ENCODE measurements at places on chromosomes 5 and 9. TPM values are rescaled to one million over a fixed set of nuclear protein-coding genes. Genes with fewer than 3 reads are reported as not detected.

Gene FUT7
- not detected for total RNA-seq

Gene ITK
- total RNA-seq, result not detected

Gene STPG3
- total RNA-seq, result 0.95 TPM

Gene GLE1
- total RNA-seq, result 22.4 TPM

Gene ANKDD1B
- not detected for total RNA-seq

Gene TICAM2
- 0.63 TPM for total RNA-seq

Gene SVEP1
- 2.8 TPM for total RNA-seq

Gene SH3GLB2
- 203 TPM for total RNA-seq

Gene COL27A1
- 19.2 TPM for total RNA-seq

Gene C5orf58
- not detected for total RNA-seq

Gene IDNK
- total RNA-seq, result 6.4 TPM

Gene C6
- 0.27 TPM for total RNA-seq

Gene CDKN2A
- total RNA-seq, result 0.25 TPM

Gene MYO10
- total RNA-seq, result 9.3 TPM

Gene TEX48
- total RNA-seq, result not detected

Gene OR1J4
- not detected for total RNA-seq

Gene QRFP
- total RNA-seq, result not detected

Gene IFNA2
- not detected for total RNA-seq

Gene LPAR1
- 0.77 TPM for total RNA-seq

Gene FAM221B
- total RNA-seq, result not detected

Gene HMGCR
- total RNA-seq, result 34.0 TPM

Gene MCC
- total RNA-seq, result 137 TPM

Gene HACD4
- total RNA-seq, result 0.04 TPM

Gene ALDOB
- total RNA-seq, result not detected

Gene SPRY4
- total RNA-seq, result 10.0 TPM

Gene CARD6
- total RNA-seq, result 0.11 TPM

Gene CCDC107
- total RNA-seq, result 26.5 TPM

Gene FAM151B
- 1.0 TPM for total RNA-seq

Gene DRD1
- total RNA-seq, result 3.1 TPM

Gene ANXA2R
- 0.63 TPM for total RNA-seq

Gene CDH9
- total RNA-seq, result not detected

Gene KCNN2
- 44.9 TPM for total RNA-seq

Gene RGMB
- total RNA-seq, result 15.6 TPM

Gene NIM1K
- 0.74 TPM for total RNA-seq

Gene CCNI2
- total RNA-seq, result not detected

Gene ADAMTS13
- 12.2 TPM for total RNA-seq

Gene TBC1D2
- 5.5 TPM for total RNA-seq

Gene F12
- total RNA-seq, result 3.4 TPM

Gene PCDHB10
- total RNA-seq, result 10.9 TPM

Gene CDC20B
- 0.32 TPM for total RNA-seq
